Chondrocyte (in vitro differentiated cells): ENCODE measurements at places on chromosomes 1 and 21. TPM values are rescaled to one million over a fixed set of nuclear protein-coding genes. Genes with fewer than 3 reads are reported as not detected.

The RNU1-1 gene
- total RNA-seq: 1,438 to 1,620 TPM (median 1,579 TPM) in 3 replicates

The ANKRD34A gene
- total RNA-seq: 1.2 to 3.1 TPM (median 2.0 TPM) in 3 replicates

The TMEM59 gene
- 294 to 335 TPM (median 301 TPM) in 3 replicates for total RNA-seq

The SPRR2B gene
- total RNA-seq: not detected in 3 replicates

The HES2 gene
- total RNA-seq: 0.15 to 0.36 TPM in 2 of 3 replicates, not detected in the other

The GFI1 gene
- 0.15 TPM in 1 of 3 replicates, not detected in the others for total RNA-seq

- H3K36me3 ChIP-seq: no peaks in the 10 kb centered on the region
- no peaks in the 10 kb centered on the region for H3K27me3 ChIP-seq
- H3K27ac ChIP-seq: no peak overlapping the region
- H3K4me1 ChIP-seq: peaks cover 23% of the 10 kb centered on the region
- H3K4me3 ChIP-seq: no peak overlapping the region
- no peak for DNase-seq
Observed at GRCh38 chr1:213127074-213127473, 76.0 kb downstream of the RPS6KC1 start.

- no peaks in the 10 kb centered on the region for H3K4me1 ChIP-seq
- H3K27me3 ChIP-seq: peaks cover 38% of the 10 kb centered on the region
- no peak for DNase-seq
- no peak overlapping the region for H3K4me3 ChIP-seq
- no peak overlapping the region for H3K27ac ChIP-seq
Observed at GRCh38 chr1:88463401-88463985, 220.6 kb upstream of the PKN2 start.

DNA sequence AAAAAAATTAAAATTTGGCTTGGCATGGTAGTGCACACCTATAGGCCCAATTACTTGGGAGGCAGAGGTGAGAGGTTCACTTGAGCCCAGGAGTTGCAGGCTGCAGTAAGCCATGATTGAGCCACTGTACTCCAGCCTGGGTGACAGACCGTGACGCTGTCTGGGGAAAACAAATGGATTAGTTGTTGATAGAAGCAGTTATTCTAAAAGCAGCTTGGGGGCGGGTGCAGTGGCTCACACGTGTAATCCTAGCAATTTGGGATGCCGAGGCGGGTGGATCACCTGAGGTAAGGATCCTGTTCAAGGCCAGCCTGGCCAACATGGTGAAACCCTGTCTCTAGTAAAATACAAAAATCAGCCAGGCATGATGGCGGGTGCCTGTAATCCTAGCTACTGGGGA, 40.3 kb downstream of the KIF1B start:
- peak overlapping the region; percentile 36 for H3K27ac ChIP-seq
- no peak overlapping the region for H3K4me3 ChIP-seq
- no peak for DNase-seq
- H3K27me3 ChIP-seq: no peaks in the 10 kb centered on the region
- H3K36me3 ChIP-seq: peaks cover 2% of the 10 kb centered on the region

GRCh38 chr1:57963581-57963980, 539.7 kb upstream of the DAB1 start:
- DNase-seq: no peak
- H3K4me1 ChIP-seq: no peaks in the 10 kb centered on the region
- no peak overlapping the region for H3K4me3 ChIP-seq
- no peaks in the 10 kb centered on the region for H3K36me3 ChIP-seq
- peaks cover 5% of the 10 kb centered on the region for H3K27me3 ChIP-seq

DNA sequence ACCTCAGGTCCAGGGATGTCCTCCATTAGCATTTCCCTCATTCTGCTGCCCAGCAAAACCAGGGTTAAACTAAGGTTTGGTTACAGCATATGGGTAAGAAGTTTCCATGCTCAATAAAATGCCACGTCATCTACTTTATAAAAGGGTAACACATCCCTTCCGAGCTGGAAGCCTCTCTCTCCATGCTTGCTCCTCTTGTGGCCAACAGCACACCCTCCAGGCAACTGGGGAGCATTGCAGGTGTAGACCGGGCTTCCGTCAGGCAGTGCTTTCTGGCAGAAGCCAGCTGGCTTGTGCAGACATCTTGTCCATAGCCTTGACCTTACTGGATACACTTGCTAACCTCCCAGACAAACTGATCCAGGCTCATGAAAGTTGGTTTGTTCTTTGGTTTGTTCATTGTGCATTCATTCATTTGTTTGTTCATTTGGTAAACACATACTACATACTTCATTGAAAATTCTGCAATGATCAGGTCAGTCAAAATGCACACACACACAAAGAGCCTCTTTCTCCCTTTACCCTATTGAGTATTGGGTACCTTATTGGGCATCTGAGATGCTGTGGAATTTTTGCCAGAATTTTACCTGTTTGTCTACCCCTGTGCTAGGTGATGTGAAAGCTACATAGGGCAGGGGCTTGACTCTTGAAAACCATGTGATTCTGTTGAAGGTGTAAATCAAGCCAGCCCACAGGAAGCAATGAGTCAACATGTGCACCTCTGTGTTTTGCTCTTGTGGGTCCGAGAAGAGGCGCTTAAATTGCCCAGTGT, 422.8 kb downstream of the CAMTA1 start:
- no peaks in the 10 kb centered on the region for H3K36me3 ChIP-seq
- H3K4me1 ChIP-seq: no peaks in the 10 kb centered on the region
- H3K27ac ChIP-seq: no peak overlapping the region
- DNase-seq: no peak
- H3K4me3 ChIP-seq: no peak overlapping the region

- H3K4me3 ChIP-seq: peak overlapping the region; percentile 54
- H3K4me1 ChIP-seq: peaks cover 54% of the 10 kb centered on the region
- no peak for DNase-seq
- no peaks in the 10 kb centered on the region for H3K36me3 ChIP-seq
- H3K27me3 ChIP-seq: no peaks in the 10 kb centered on the region
Observed at GRCh38 chr1:235910357-235911299, 43.9 kb upstream of the LYST start.

DNA sequence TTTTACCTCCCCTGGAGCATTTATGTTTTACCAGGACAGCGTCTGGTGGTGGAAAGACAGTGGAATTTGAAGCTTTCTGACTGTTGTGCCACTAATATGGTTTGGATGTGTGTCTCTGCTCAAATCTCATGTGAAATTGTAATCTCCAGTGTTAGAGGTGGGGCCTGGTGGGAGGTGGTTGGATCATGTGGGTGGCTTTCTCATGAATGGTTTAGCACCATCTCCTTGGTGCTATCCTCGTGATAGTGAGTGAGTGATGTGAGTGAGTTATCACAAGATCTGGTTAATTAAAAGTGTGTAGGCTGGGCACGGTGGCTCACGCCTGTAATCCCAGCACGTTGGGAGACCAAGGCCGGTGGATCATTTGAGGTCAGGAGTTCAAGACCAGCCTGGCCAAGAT, 23.7 kb downstream of the PHLDA3 start:
- no peak overlapping the region for H3K27ac ChIP-seq
- no peaks in the 10 kb centered on the region for H3K36me3 ChIP-seq
- DNase-seq: no peak
- no peak overlapping the region for H3K4me3 ChIP-seq
- no peaks in the 10 kb centered on the region for H3K27me3 ChIP-seq

DNA sequence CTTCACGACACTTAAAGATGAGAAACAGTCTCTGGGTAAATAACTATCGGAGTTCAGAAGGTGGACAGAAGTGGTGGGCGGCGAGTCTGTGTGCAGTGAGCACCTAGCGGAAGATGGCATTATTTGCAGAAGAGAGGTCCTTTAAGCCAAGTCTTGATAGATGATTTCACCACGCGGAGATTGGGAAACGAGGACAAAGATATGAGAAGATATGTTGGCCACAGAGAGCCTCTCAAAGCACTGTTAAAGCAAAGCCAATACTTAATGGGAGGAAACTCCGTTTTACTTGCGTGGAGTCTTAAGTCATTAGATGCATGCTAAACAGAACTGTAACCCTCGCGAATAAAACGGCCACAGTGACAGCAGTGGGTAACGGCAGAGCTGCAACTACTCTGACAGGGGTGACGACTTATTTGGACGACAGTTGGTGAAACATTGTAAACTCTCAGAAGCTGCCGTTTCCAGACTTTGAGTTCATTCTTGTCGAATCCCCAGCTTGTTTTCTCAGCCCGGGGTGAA, 577 bp upstream of the CEP350 start:
- no peaks in the 10 kb centered on the region for H3K36me3 ChIP-seq
- peak overlapping the region; percentile 90 for H3K27ac ChIP-seq
- H3K27me3 ChIP-seq: no peaks in the 10 kb centered on the region
- H3K4me3 ChIP-seq: peak overlapping the region; percentile 90
- H3K4me1 ChIP-seq: peaks cover 33% of the 10 kb centered on the region

- peaks cover 3% of the 10 kb centered on the region for H3K27me3 ChIP-seq
- no peaks in the 10 kb centered on the region for H3K36me3 ChIP-seq
- peaks cover 9% of the 10 kb centered on the region for H3K4me1 ChIP-seq
Observed at GRCh38 chr1:30715216-30715615, 8.2 kb downstream of the MATN1 start.

DNA sequence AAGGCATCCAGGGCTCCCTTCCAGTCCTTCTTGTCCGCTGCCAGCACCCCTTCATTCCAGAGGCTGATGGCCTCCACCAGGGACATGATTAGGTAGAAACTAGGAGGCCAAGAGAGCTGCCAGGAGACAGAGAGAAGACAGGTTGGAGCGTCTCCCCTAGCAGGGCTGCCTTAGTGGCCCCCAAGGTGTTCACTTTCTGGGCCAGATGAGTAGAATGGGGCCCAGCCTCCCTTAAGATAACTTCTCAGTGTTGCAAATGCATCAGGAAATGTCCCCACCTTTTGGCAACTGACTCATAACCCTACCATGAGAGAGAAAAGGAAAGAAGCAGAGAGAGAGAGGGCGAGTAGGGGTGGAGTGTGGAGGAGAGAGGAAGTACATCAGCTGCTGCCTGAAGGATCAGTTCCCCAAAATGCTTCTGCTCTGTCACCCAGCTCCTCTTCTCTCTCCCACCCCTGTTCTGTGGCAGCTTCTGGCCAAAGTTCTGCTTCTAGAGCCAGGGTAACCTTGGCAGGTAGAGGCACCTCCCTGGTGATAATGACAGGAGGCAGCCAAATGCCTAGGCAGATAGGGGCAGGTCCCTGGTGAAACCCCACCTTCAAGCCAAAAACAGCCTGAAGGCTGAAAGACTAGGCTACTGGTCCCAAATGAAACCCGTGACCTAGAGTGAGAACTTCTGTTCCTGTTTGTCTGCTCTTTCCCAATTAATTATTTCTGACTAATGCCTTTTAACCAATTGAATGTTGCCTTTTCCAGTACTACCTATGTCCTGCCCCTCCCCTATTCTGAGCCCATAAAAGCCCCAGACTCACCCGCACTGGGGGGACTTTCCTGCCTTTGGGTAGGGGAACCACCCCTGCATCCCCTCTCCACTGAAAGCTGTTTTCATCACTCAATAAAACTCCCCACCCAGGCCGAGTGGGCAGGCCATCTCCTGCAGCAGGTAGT, at the start of gene NCF2:
Gene NCF2 (minus strand): TSS at position 216 of the 948 bp plus-strand sequence. CDS start 130 bp downstream, at position 86.
- peaks cover 4% of the 10 kb centered on the region for H3K4me1 ChIP-seq
- H3K27ac ChIP-seq: no peak within 1 kb of the TSS
- no peaks in the 10 kb centered on the region for H3K36me3 ChIP-seq
- no peak within 1 kb of the TSS for H3K4me3 ChIP-seq
- H3K27me3 ChIP-seq: no peaks in the 10 kb centered on the region
- no peak for DNase-seq

- no peak for DNase-seq
- peaks cover 1% of the 10 kb centered on the region for H3K36me3 ChIP-seq
- H3K4me3 ChIP-seq: no peak overlapping the region
- peaks cover 19% of the 10 kb centered on the region for H3K4me1 ChIP-seq
Observed at GRCh38 chr1:219120624-219121544, 52.8 kb upstream of the LYPLAL1 start.

- H3K27ac ChIP-seq: no peak overlapping the region
- H3K4me1 ChIP-seq: peaks cover 4% of the 10 kb centered on the region
- peaks cover 1% of the 10 kb centered on the region for H3K27me3 ChIP-seq
- DNase-seq: no peak
- peaks cover 2% of the 10 kb centered on the region for H3K36me3 ChIP-seq
- no peak overlapping the region for H3K4me3 ChIP-seq
Observed at GRCh38 chr1:221800831-221801230, 58.9 kb upstream of the DUSP10 start.

- no peak for DNase-seq
- H3K4me1 ChIP-seq: peaks cover 15% of the 10 kb centered on the region
- H3K27ac ChIP-seq: no peak overlapping the region
- peaks cover 14% of the 10 kb centered on the region for H3K36me3 ChIP-seq
Observed at GRCh38 chr1:17611991-17612390, 72.5 kb downstream of the ARHGEF10L start.

DNA sequence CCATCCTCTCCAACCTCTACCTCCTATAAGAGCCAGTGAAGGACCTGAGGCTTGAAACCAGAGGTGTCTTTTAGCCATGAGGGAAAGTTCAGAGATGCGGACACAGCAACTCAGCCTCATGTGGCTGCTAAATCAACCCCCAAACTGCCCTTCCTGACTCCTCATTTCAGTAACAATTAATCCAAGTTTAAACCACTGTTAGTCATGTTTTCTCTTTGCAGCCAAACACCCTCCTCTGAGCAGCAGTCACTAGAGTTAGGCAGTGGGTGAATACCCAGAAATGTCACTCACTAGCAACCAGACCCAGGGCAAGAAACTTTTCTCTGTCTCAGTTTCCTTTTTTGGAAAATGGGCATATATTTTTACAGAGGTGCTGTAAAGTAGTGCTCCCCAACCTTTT, 71.2 kb downstream of the KCNJ15 start:
- H3K27ac ChIP-seq: no peak overlapping the region
- H3K27me3 ChIP-seq: no peaks in the 10 kb centered on the region
- no peak overlapping the region for H3K4me3 ChIP-seq
- DNase-seq: no peak
- H3K36me3 ChIP-seq: no peaks in the 10 kb centered on the region
- peaks cover 23% of the 10 kb centered on the region for H3K4me1 ChIP-seq

- peaks cover 5% of the 10 kb centered on the region for H3K27me3 ChIP-seq
- H3K4me1 ChIP-seq: peaks cover 9% of the 10 kb centered on the region
- no peaks in the 10 kb centered on the region for H3K36me3 ChIP-seq
- DNase-seq: no peak
- no peak overlapping the region for H3K4me3 ChIP-seq
- no peak overlapping the region for H3K27ac ChIP-seq
Observed at GRCh38 chr21:25791319-25791718, 56.5 kb downstream of the GABPA start.

- H3K4me1 ChIP-seq: no peaks in the 10 kb centered on the region
- no peaks in the 10 kb centered on the region for H3K36me3 ChIP-seq
- no peak overlapping the region for H3K27ac ChIP-seq
- no peaks in the 10 kb centered on the region for H3K27me3 ChIP-seq
Observed at GRCh38 chr1:210525716-210526454, 197.2 kb downstream of the HHAT start.
